ENCODE measurements at places on chromosomes 7 and 10.
A peak's percentile ranks its signal among the peaks of the same experiment; 100 is the strongest.

DNA sequence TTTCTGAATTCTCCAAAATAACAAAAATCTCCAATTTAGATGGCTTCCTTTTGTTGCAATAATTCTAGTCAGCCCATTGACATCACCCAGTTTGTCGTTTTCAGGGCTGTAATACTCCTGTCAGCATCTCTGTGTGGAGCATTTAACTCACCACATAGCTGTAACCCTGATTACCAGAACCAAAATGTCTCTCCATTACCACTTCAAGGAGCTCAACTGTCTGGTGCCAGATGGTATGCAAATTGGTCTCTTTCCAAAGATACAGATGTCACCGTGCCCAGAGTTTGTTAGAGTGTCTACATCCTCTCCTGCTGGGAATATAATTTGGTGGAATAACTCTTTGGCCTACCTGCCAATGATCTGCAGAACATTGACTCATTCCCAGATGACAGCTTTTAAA is 350.3 kb upstream of the POT1 start:
- no peaks in the 10 kb centered on the region for H3K4me1 ChIP-seq
- H3K36me3 ChIP-seq: no peaks in the 10 kb centered on the region
- H3K27me3 ChIP-seq: no peaks in the 10 kb centered on the region
- H3K4me3 ChIP-seq: no peak overlapping the region
- no peak overlapping the region for H3K27ac ChIP-seq

GRCh38 chr7:81956520-81956919 is 186.7 kb upstream of the HGF start:
- no peak for DNase-seq
- no peaks in the 10 kb centered on the region for H3K36me3 ChIP-seq
- no peaks in the 10 kb centered on the region for H3K4me1 ChIP-seq
- no peaks in the 10 kb centered on the region for H3K27me3 ChIP-seq

DNA sequence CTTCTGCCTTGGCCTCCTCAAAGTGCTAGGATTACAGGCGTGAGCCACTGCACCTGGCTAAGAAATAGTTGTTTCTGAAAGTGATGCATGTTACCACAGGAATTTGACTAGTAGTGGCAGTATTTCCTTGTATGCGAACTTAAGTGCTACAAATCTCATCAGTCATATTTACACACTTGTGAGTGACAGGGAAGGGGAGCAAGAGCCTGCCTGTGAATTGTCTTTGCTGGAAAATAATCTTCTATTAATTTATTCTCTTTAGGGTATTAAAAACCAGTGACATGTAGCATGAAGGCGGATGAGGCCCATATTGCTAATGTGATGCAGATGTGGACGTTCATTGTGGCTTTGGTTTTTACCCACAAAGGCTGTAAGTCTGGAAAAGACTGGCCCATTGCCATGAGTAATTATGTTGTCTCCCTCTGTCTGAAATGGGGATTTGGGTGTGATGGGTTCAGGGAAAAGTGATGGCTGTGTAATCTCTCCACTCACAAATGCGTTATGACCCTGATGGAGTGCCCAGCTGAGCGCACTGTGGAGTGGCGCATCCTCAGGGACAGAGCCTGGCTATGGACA is 97.6 kb downstream of the CCNY start:
- peaks cover 22% of the 10 kb centered on the region for H3K36me3 ChIP-seq
- no peaks in the 10 kb centered on the region for H3K27me3 ChIP-seq
- no peak for DNase-seq
- H3K4me1 ChIP-seq: peaks cover 19% of the 10 kb centered on the region
- H3K27ac ChIP-seq: peak overlapping the region; percentile 63
- H3K4me3 ChIP-seq: no peak overlapping the region

DNA sequence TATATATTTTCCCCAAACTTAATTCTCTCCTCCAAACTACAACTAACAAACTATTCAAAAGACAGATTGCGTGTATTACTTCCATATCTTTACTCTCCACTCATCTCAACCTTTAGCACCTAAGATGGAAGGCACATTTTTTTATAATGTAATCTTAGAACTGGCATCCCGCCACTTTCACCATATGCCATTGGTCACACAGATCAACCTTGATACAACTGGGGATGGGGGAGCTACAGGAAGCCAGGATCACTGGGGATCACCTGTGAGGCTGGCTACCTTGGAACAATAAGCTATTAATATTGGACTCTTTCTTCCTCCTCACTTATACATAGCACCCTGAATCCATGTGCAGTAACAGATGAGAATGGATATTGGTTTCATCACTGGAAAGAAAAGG is 469.6 kb upstream of the LRRN3 start:
- no peaks in the 10 kb centered on the region for H3K4me1 ChIP-seq
- no peaks in the 10 kb centered on the region for H3K27me3 ChIP-seq
- no peak overlapping the region for H3K4me3 ChIP-seq
- DNase-seq: no peak

- DNase-seq: no peak
- H3K4me3 ChIP-seq: no peak overlapping the region
- no peaks in the 10 kb centered on the region for H3K27me3 ChIP-seq
- no peak overlapping the region for H3K27ac ChIP-seq
- H3K36me3 ChIP-seq: no peaks in the 10 kb centered on the region
- no peaks in the 10 kb centered on the region for H3K4me1 ChIP-seq
Observed at GRCh38 chr10:36437367-36437766, 688.0 kb upstream of the ANKRD30A start.
